ENCODE measurements at places on chromosomes 1 and 21.

DNA sequence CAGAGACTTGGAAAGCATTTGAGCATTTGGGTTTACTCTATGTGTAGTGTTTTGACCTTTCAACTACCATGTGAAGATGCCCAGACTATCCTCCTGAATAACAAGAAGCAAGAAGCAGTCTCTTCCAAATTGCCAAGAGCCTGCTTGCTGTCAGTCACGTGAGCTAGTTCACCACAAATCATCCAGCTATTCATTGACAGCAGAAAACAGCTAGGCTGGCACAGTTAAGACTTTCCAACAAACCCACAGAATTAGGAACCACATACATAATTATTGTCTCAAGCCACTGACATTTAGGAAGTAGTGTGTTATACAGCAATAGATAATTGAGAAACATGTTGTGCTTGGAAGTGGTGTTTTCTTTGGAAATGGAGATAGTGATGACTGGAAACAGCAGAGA lies 1652.0 kb downstream of the NCAM2 start:
- DNase-seq, result no peak

GRCh38 chr1:184930645-184931044 lies 43.7 kb downstream of the NIBAN1 start:
- no peak for DNase-seq

- DNase-seq, result no peak
Measured at GRCh38 chr1:206962272-206962671, 8.0 kb downstream of the FCAMR start.

DNA sequence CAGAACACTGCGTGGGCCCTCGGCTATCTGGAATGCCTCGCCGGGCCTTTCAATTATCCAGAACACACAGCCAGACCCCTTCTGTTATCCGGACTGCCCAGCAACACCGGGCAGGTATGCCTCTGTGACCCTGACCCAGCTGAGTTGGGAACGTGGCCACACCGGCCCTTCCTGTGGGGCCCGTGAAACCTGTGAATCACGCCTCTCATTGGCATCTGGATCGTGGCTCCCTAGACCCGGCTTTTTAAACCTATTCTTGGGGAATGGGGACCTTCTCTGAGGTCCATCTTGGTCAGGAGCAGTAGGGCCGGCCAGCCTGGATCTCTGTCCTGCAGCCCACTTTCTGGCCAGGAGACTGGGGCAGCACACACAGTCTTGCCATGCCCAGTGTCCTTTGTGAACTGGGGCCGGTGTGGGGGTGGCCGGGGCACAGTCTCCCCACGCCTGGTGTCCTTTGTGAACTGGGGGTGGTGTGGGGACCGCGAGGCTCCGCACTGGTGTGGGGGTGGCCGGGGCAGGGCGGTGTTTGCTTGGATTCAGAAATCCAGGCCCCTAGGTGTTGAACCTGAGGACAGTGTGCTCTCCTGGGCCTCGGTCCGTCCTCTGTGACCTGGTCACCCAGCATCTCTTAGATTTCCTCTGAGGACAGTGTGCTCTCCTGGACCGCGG lies 11.1 kb downstream of the COL18A1 start:
- DNase-seq, result no peak
